H54 (cell line): ENCODE measurements at places on chromosomes 4 and X.

- no peak for DNase-seq
Measured at GRCh38 chrX:15382813-15383212, 1.4 kb downstream of the VEGFD start.

DNA sequence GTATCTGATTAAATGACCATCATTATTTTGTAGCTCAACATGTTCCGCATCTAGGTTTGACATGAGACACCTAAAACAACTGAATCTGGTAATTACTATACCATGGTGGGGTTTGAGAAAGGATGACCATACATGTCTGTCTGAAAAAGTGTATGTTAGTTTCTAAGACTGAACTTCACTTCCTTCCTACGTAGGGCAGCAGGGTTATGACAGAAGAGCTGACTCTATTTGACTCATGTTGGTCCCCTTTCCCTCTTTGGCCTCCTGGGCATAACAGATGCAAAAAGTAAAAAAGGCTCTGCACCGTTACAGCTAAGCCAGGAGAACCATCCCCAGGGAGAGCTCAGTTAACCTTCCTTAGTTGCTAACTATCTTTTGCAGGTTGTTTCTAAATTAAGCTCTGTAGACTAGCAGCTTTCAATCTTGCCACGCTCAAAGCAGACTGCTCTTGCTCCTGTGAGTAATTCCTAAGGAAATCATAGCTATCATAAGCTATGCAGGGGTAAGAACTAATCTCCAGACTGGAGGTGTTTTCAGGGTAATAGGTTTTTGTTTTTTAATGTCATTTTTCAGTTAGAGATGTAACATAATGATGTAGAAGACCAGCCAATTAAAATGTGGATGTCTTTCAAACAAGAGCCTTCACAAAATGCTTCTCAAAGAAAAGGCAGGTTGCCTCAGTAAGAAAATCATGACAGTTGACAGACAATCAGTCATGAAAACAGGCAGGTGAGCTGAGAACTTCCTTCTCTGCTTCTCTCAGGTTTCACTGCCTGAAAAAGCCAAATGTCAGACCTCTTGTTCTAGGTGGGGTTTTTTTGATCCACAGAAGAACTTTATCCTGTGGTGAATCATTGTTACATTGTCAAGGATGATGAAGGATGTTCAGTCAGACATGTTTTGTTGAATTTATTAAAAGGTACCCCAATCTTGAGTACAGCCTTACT, 66.9 kb upstream of the DAPP1 start:
- DNase-seq = no peak

DNA sequence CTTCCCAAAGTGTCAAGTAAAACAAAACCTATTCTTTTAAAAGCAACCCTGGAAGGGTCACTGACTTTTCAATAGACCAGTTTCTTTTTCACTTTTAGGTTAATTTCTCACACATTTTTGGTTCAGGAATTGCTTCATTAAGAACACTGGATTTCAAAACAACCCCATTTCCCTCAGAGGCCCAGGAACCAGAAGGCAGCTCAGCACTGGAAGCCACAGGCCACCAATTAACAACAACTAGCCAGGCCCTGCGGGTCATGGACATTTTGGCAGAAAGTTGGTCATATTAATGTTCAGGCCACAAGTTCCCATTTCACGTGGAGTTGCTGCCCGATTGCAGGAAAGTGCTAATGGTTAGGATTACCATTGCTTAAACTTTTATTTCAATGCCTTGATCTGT, 39.8 kb downstream of the HAND2 start:
- DNase-seq = no peak

- DNase-seq = no peak
Measured at GRCh38 chr4:107279733-107280132, 243.6 kb upstream of the DKK2 start.

DNA sequence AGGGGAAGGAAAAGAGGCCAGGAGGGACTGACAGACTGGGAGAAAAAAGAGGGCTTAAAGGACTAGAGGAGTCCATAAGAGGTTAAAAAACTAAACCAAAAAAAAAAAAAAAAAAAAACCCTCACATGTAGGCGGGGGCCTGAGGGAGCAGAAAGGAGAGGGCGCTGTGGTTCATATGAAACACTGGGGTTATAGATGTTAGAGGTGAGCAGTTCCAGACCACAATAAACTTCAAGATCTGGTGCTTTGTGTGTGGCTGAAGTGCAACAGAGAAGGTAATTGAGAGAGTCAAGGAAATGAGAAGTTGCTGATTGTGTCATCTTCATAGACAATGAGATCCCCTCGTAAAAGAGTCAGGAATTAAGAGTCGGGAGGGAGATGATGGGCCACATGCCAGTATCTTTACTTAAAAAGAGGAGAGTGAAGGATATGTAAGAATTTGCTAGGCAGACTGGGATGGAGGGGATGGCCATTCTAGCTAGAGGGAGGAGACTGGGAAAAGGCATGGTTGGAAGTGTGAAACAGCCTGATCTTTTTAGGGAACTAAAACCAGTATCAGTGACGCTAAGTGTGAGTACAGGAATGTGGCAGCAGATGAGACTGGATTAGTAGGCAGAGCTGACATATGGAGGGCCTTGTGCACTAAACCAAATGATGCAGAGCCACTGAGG, 18.4 kb upstream of the OGT start:
- no peak for DNase-seq

GRCh38 chrX:53188763-53189162, 36.2 kb downstream of the KDM5C start:
- no peak for DNase-seq

- DNase-seq = no peak
Measured at GRCh38 chrX:136192839-136193414, 45.6 kb downstream of the FHL1 start.

DNA sequence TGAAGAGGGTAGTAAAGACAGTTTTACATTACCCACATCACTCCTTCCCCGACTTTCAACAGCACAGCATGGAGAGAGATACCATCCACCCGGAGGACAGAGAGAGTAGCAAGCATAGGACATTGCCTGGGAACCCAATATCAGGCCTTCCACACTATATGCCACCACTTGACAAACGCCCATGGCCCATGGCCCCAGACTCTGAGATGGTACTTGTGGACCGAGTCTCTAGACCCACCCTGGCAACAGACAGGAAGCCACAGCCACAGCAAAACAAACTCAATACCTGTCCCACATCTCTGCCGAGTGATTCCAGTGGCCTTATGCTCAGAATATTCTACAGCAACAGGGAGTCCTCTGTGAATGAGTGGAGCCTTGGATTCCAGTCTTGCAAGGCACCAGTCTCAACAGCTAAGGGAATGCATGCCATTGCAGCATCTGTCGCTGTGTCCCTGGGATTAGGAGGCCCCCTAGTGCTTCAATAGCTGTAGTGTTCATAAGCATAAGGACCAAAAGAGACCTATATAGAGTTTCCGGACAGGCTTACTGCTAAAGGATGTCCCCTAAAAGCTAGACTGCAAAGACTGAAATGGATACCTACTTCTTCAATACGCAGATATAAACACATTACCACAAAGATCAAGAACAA, 14.7 kb upstream of the CT55 start:
- peak; percentile 25 for DNase-seq

- no peak for DNase-seq
Measured at GRCh38 chrX:140744085-140744484, 34.5 kb downstream of the LINC00632 start.

- no peak for DNase-seq
Measured at GRCh38 chrX:137926090-137926489, 360.2 kb downstream of the ZIC3 start.

DNA sequence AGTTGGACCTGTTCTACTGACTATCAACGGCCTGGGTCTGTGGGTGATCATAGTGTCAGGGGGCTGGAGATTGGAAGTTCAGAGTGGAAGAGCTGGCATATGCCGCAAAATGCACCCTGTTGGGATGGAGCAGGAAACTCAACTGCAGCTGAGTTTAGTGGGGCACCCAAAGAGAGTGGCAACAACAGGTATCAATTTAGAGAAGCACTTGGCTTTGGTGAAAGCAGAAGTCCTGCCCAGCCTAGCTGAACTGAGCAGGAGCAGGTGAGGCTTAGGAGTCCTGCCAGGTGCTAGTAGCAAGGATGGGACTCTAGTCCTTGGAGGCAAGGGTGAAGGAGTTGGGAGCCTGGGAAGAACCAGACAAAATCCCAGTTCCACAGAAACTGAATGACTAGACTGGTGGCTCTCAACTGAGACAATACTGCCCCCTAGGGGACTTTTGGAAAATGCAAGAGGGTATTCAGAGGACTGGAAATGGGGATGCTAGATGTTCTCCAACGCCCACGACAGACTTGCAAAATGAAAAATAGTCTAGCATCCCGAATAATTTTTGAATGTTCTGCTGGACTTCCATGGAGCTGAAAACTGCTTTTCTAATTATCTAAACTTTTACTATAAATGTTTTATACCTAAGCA, 49.4 kb downstream of the RTL9 start:
- DNase-seq = no peak

- DNase-seq = no peak
Measured at GRCh38 chrX:140822184-140822583, 112.6 kb downstream of the LINC00632 start.

- DNase-seq = no peak
Measured at GRCh38 chr4:182074810-182075209, 168.4 kb upstream of the TENM3 start.

GRCh38 chrX:38513112-38513742, 48.1 kb upstream of the TSPAN7 start:
- no peak for DNase-seq

GRCh38 chrX:138914767-138915166, 203.2 kb upstream of the FGF13 start:
- DNase-seq = no peak

- no peak for DNase-seq
Measured at GRCh38 chr4:169351872-169352271, 81.1 kb upstream of the SH3RF1 start.

DNA sequence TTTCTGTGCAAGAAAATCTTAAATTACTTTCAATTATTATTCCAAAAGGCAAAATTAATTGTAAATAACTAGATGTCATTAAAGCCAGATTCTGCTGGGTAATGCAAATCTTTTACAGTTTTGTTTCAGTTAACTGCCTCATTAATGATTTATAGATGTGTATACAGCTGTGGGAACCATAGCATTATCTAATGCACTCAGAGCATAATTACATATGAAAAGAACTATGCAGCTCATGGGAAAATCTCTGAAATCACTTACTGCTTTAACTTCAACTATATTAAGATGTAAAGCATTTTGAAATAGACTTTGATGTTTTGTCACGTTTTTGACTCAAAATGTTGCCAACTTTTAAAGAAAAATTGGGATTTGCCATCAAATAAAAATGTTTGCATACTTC, 630.3 kb upstream of the KLHL4 start:
- no peak for DNase-seq

GRCh38 chr4:36180206-36180605, 64.1 kb downstream of the ARAP2 start:
- DNase-seq = no peak

GRCh38 chr4:152016303-152016620, 255.5 kb upstream of the GATB start:
- no peak for DNase-seq
